ENCODE measurements at places on chromosomes 2 and 18.

- DNase-seq: no peak
Measured at GRCh38 chr2:224650815-224651439, 65.2 kb downstream of the CCDC195 start.

GRCh38 chr2:172119089-172119488 is 16.4 kb upstream of the DLX2 start:
- no peak for DNase-seq

- DNase-seq: no peak
Measured at GRCh38 chr2:8693157-8693821, 11.4 kb downstream of the ID2 start.

DNA sequence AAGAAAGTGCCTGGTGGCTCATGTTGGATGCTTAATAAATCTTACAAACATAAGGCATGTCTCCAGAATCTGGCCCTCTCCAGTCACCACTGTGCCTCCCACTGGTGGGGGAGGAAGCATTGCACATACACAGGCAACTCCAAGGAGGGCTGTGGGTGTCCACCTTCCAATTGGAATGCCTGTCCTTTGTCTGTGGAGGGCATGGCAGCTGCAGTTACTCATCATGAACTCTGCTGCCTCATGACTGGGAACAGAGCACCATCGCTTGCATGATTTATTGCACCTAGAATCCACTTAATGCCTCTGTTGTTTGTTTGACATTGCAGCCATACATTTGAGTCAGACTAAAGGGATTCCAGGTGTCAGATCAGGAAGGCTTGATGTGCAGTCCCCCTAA is 278.9 kb downstream of the PRKCE start:
- no peak for DNase-seq

DNA sequence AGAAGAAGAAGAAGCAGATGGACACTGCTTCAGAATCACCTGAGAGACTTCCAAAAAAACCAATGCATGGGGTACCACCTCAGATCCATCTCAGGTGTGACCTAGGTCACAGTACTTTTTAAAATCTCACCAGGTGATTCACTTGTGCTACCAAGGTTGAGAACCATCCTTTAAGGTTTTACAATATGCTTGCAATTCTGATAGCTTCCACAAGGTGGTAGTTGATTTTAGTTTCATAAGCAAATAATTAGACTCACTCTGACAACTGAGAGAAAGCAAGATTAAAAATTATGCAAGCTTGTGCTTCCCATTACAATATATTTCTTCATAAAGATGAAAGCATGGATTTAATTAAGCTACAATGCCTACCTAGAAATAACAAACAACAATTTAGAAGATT is 355.1 kb downstream of the EN1 start:
- no peak for DNase-seq

- DNase-seq: no peak
Measured at GRCh38 chr2:98269274-98269673, 77.0 kb upstream of the CNGA3 start.

- no peak for DNase-seq
Measured at GRCh38 chr18:58611395-58612131, 17.3 kb downstream of the ALPK2 start.

DNA sequence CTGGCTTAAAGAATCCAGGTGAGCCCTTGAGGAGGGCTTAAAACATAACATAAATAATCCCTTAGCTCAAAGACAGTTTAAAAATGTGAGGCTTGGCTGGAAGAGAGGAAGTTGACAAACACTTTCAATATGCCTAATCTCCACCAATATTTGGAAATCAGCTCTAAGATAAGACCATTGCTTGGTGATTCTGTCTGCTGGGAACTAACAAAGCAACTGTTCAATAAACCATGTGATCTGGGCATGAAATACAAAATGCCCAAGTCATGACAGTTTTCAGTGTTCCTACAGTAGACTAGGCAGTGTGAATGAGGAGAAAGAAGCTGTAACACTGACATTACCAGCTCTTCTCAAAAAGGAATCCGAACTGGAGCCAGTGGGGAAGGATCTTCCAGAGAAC is 10.7 kb downstream of the MFF start:
- no peak for DNase-seq

GRCh38 chr2:209389171-209389618 is 34.7 kb upstream of the MAP2 start:
- no peak for DNase-seq

DNA sequence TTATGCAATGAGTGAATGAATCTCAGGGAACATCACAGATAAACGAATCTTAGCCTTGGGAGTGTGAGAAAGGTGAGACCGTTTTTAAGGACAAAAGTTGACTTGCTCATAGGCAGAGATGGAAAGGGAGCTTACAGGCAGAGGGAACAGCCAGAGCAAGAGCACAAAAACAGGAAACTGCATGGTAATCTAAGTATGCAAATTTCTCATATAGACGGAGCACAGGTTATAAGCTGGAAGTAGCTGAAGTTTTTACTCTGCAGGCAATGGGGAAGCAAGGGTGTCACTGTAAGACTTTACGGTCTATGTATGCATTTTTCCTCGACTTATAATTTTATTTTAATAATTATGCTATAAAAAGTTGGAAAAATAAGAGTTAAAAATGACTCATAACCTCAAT is 44.8 kb upstream of the STRN start:
- DNase-seq: no peak

- no peak for DNase-seq
Measured at GRCh38 chr2:104845552-104845931, 8.4 kb upstream of the POU3F3 start.

DNA sequence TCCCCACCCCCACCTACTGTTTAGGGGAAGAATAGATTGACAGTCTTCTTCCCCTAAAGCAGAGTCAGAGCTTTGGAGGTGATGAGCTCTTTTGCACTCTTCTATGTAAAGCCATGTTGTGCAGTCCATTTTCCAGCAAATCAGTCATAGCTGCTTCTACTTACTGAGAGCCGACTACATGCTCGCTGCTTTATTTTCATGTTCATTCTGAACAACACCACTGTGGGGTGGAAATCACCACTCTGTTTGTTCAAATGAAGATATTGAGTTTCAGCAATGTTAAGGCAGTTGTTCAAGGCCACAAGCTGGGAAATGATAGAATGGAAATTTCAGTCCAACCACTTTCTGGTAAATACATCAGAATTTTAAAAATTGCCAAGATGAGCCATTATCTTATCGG is 88.3 kb downstream of the INSIG2 start:
- DNase-seq: no peak

DNA sequence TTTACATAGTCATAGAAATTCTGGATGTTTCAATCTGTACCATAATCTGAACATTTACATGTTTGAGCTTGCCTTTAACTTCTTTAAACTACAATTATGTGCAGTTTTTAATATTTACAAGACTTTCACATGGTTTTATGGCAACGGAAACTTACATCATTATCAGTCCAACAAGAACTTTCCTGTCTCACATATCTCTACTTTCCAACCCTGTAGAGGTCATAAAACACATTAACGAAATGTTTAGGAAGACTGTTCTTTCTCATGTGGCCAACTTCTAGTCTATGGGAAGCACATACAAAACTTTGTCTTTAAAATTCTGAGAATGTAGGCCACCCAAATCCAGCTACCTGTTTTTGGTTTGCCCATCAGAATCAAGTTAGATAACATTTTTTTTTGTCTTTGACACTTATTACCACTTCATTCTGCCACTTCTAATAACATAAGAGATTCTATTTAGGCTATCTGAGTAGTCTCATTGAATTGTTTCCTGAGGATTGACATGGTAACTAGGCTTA is 693.2 kb downstream of the KCNJ3 start:
- DNase-seq: no peak

- no peak for DNase-seq
Measured at GRCh38 chr2:154433010-154433409, 265.5 kb upstream of the KCNJ3 start.

- DNase-seq: no peak
Measured at GRCh38 chr2:9298583-9298982, 92.0 kb downstream of the ASAP2 start.

DNA sequence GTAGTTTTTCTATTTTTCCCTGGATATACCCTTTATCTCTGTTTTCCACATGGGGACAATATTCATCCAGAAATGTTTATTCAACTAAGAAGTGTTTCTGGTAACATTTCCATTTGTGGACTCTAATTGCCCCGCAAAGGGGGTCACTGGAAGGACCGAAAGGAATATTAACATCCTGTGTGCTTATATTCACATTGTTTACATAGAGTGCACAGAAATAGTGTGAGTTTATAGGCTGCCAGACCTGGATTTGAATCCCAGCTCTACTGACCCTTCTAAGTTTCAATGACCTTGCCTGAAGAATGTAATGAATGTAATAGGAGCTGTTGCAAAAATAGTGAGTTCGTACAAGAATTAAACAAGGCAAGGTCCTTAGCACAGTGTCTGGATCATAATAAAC is 152.9 kb upstream of the NCKAP5 start:
- DNase-seq: no peak

- DNase-seq: no peak
Measured at GRCh38 chr18:46660957-46661749, 4.1 kb upstream of the LOXHD1 start.

DNA sequence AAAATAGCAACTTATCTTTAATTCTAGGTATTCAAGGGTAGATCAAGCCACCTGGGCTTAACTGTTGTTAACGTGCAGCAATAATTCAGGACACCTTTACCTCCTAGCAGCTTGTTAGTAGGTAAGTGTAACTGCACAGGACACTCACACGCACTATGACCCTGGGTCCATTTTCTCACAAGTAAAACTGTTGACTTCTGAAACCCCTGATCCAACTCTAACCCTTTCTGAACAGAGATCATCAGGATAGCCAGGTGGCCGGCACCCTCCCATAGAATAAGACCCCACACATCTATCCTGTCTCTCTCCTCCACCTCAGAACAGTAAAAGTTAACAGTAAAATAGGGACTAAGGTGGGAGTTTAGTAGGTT is 610 bp downstream of the SPC25 start:
- no peak for DNase-seq

DNA sequence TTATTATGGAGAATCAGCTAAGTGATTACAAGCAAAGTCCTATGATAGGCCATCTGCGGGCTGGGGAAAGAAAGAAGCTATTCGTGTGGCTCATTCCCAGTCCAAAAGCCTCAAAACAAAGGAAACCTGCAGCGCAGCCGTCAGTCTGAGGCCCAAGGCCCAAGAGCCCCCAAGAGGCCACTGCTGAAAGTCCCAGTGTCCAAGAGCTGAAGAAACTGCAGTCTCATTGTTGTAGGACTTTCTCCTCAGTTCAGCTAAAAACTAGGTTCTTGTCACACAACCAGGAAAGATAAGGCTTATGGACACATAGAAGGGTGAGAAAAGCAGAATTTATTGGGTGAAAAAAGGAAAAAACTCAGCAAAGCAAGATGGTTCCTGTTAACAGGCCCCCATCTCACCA is 143.2 kb downstream of the RHBDD1 start:
- no peak for DNase-seq

DNA sequence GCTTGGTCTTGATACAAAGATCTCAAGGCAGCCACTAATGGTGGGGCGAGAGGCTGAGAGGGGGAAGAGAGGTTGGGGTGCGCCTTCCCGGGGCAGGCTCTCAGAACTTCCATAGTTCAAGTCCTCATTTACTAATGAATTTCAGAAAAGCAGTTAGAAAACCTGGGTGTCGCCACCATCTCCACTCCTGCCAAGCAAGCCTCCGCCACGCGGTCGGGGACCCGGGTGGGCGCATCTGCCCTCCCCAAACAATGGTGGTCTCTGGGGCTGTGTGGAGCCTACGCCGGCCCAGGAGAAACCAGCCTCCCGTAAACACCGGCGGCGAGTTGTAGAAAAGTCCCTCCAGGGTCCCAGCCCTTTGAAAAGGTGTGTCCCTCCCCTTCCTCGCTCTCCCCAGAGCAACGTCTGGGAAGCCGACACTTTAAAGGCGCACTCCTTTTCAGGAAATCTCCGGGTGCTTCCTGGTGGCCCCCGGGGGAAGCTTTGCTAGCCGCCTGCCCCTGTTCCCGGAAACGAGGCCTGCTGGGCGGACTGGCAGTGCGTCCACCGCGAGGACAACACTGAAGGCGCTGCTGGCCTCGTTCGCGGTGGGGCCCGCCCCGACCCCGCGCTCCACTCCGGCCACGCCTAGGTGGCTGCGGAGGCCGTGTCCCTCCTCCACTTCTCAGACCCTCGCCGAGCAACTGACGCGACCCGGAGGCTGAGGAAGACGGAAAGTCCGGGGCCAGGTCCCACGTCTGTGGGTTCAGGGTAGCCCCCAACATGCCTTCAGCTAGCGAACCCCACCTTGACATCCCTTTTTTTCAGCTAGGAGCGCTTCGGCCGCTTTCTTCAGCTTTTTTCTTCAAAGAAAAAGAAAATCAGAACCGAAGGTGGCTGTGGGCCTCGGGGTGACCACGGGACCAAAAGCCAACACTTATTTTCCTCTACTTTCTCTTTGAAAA is 16.8 kb downstream of the EVX2 start:
- no peak for DNase-seq

GRCh38 chr2:234446404-234447076 is 50.3 kb downstream of the ARL4C start:
- DNase-seq: peak; percentile 60

- DNase-seq: no peak
Measured at GRCh38 chr2:96500385-96501066, 4.6 kb downstream of the NEURL3 start.

GRCh38 chr2:239619369-239619768 is 218.5 kb upstream of the HDAC4 start:
- DNase-seq: no peak

DNA sequence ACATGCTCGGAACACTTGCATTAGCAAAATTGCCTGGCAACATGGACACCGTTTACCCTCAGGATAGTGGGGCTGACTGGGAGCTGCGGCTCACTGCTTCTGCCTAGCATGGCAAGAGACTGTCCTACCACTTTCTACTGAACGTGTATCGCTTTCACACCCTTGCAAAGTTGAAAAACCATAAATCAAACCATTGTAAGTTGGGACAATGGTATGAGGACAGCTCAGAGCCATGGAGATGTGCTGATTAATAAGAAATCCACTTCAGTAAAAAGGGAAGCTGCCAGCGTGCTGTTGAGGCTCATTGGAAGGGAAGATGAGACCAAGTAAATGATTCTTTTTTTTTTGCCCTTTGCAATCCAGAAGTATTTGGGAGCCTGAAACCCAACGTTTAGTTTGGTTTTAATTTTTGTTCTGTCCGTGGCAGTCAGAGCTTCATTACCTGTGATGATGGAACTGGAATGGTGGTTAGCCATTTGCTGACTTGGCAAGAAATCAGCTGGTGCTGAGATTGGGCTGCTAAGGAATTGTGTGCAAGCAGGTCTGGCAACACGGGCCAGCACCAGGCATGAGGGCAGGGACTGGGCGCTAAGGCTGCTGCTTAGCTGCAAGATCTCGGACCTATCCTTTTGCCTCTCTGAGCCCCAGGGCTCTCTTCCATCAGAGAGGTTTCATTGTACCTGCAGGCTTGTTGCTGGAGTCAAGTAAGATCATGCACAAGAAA is 75.5 kb upstream of the HS6ST1 start:
- no peak for DNase-seq

GRCh38 chr2:166972002-166972401 is 83.7 kb downstream of the XIRP2 start:
- no peak for DNase-seq

GRCh38 chr2:156553714-156554442 is 117.7 kb downstream of the GPD2 start:
- DNase-seq: no peak

GRCh38 chr2:201559067-201559710 is 84.1 kb downstream of the TMEM237 start:
- no peak for DNase-seq

- DNase-seq: no peak
Measured at GRCh38 chr2:309954-310510, 22.1 kb upstream of the ALKAL2 start.
